ENCODE measurements at places on chromosomes 7 and 10.

- DNase-seq, result no peak
Observed at GRCh38 chr10:12319076-12319475, 30.3 kb upstream of the CAMK1D start.

DNA sequence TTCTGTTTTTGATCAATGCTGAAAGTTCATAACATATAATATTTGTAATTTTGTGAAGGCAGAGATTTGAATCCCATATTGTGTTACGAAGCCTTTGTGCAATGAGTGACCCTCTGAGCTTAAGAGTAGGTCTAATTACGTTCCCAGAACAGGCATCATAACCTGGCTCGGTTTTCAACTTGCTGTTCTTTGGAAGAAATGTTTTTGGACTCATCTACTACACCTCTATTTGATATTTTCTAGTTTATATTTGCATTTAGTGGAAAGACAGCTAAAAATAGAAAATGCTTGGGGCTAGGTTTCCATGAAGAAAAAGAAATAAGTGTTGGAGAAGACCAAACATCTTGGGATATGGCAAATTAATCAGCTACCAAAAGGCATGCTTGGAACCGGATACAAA, 234.8 kb downstream of the AGMO start:
- no peak for DNase-seq

DNA sequence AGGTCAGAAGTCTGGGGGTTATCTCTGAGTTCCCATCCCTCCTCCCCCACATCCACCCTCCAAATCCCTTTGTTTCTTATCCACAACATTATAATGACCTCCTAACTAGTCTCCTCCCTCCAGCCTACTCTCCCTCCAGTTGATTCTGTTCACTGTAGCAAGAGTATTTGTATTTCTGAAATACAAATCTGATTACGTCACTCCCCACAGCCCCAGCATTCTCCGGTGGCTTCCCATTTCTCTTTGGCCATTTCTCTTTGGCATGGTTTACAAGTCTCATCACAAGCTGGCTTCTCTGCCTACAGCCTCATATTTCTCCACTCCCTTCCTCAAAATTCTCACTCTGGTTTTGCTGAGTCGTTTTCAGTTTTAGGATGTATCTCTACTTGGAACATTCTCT, 24.6 kb upstream of the MRPS33 start:
- peak; percentile 15 for DNase-seq

- peak; percentile 24 for DNase-seq
Observed at GRCh38 chr10:113438652-113439051, 114.2 kb upstream of the HABP2 start.

DNA sequence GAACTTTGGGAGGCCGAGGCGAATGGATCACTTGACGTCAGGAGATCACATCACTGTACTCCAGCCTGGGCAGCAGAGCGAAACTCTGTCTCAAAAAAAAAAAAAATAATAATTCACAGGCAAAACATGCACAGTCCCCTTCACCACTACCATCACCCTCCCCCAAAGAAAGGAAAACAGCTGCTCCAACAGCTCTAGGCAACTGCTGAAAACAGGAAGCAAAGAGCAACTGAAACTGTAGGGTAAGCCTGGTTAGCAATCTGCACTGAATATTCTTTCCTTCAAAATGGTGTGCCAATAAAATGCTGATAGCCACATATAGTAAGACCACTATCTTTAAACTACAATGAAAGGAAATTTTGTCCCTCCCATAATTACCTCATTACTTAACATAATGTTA, 11.8 kb downstream of the NT5C2 start:
- no peak for DNase-seq

GRCh38 chr7:144403649-144404061, at the start of gene NOBOX:
Gene NOBOX (minus strand): TSS chr7:144403693.
- DNase-seq, result no peak

GRCh38 chr7:38862666-38863065, 46.3 kb downstream of the VPS41 start:
- DNase-seq, result no peak

GRCh38 chr10:23330948-23331347, 13.6 kb downstream of the C10orf67 start:
- DNase-seq, result no peak

GRCh38 chr7:31885171-31885570, 185.0 kb downstream of the PDE1C start:
- no peak for DNase-seq

DNA sequence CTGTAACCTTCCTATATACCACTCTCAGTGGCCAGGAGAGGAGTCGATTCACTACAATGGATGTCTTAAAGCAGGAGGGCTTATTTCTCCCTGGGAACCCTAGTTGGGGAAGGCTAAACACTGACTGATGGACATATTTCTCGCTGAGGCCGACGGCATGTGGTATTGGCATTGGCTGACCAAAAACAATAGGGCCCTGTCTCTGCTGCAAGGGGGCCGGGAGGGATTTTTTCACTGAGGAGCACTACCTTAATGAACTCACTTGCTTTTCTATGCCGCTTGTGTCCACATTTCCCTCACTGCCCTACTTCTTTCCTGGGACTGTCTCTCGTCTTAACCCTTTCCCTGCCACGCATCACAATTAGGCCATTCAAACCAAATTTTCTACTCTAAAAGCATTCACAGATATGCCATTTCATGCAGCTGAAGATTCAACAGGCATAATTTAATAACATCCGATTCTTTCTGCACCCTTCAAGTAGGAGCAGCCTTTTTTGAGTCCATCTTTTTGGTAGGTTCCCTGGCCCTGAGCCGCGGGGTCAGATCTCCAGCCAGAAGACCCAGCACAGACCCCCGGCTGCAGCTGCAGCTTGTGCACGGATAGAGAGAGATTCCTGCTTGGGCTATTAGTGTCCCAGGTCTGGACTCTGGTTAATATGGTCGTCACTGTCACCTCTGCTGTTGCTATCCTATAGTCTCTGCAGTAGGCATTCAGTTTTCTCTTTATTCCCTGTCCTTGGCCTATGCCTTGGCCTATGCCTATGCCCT, 118.7 kb downstream of the HIPK2 start:
- no peak for DNase-seq

DNA sequence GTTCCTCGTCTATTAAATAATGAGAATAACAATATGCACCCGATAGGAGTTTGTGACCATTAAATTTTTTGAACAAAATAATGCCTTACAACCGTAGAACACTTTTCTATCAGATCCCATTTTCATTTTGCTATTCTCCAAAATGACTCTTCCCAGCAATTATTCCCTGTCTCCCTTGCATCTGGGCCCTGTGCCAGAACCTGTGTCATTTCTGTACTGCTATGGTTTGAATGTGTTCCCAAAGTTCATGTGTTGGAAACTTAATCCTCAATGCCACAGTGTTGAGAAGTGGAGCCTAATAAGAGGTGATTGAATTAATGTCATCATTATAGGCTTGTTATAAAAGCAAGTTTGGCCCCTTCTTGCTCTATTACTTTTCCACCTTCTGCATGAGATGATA, 33.2 kb upstream of the SMNDC1 start:
- DNase-seq, result no peak

GRCh38 chr10:45411607-45411940, 37.6 kb downstream of the ALOX5 start:
- DNase-seq, result no peak

GRCh38 chr7:39458061-39458745, 108.0 kb upstream of the YAE1 start:
- DNase-seq, result peak; percentile 7

- DNase-seq, result peak; percentile 51
Observed at GRCh38 chr10:9209105-9209798, 1154.8 kb downstream of the GATA3 start.

DNA sequence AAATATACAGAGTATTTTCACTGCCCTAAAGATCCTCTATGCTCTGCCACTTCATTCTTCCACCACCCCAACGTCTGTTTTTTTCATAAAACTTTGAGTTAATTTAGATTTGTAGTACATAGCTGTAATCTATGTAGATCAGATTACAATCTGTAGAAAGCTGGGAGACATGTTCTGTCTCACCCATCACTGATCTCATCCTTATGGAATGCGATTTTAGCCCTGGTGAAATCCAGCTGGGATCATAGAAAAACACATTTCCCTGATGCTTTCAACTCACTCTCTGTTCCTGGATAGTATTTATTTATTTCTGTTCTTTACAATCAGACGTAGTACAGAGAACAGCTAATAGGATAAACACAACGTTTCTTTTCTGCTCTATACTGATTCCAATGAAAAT, 521.0 kb downstream of the KIF20B start:
- DNase-seq, result peak; percentile 88

- peak; percentile 28 for DNase-seq
Observed at GRCh38 chr7:47266799-47267198, 315.1 kb downstream of the TNS3 start.

- DNase-seq, result peak; percentile 69
Observed at GRCh38 chr10:31099664-31100063, 68.0 kb upstream of the ZNF438 start.

DNA sequence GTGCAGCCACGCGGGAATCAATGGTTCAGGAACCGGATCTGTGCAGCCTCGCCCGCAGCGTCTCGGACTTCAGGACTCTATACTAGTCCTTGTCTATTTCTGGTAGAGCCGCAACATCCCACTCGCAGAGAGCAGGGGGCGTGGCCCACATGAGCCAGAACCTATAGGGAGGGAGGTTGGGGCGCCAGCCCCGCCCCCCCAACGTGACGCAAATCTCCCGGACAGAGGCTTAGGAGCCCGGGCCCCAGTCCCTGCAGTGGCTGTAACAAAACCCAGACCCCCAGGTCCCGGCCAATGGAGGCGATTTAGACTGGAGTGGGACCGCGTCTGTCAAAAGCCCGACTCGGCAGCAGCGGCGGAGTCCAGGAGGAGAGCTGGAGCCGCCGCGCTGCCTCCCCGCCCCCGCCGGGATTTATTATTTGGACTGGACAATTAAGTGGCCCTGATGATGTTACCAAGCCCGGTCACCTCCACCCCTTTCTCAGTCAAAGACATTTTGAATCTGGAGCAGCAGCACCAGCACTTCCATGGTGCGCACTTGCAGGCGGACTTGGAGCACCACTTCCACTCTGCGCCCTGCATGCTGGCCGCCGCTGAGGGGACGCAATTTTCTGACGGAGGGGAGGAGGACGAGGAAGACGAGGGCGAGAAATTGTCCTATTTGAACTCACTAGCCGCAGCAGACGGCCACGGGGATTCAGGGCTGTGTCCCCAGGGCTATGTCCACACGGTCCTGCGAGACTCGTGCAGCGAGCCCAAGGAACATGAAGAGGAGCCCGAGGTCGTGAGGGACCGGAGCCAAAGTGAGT, at the start of gene NKX2-3:
NKX2-3 (plus strand) TSS at position 256 of the 809 bp plus-strand sequence; CDS start at position 446, 190 bp downstream.
- DNase-seq, result no peak

- DNase-seq, result peak; percentile 90
Observed at GRCh38 chr10:44569193-44570091, 184.5 kb upstream of the CXCL12 start.

DNA sequence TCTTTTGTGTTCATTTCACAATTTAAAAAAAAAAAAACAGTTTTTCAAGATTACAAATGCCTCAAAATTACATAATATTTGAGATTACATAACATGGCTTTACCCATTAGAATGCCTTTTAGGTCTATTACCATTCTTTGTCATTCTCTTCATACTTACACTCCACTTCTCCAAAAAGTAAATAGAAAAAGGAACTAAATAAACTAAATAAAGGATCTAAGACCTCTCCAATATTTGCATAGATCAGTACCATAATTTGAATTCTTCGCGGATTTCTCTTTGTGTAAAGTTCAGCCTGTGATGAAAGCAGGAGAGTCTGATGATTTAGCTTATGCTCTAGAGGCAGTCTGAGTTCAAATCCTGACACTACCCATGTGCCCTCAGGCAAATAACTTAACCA, 56.4 kb upstream of the C1GALT1 start:
- no peak for DNase-seq

GRCh38 chr10:43100366-43100765, 23.5 kb downstream of the RET start:
- no peak for DNase-seq

DNA sequence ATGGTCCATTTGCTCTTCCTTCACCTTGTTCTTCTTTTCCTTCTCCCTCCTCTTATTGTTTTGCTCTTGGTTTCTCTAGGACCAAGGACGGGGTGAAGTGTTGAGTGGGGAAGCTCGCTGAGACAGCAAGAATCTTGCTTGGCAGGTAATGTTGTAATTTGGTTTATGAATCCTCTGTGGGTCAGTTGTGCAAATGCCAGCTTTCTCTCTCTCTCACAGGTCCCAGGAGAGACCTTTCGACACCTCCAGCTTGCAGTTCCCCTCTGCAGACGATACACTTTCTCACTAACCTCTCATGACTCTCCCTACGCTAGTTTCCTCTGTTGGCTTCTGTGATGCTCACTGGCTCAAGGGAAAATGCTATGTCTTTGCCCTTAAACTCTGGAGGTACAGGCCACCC, 77.0 kb downstream of the FRMD4A start:
- DNase-seq, result no peak

- DNase-seq, result no peak
Observed at GRCh38 chr10:79137300-79137756, 68.6 kb downstream of the ZMIZ1 start.

GRCh38 chr7:55574051-55574717, 1.9 kb upstream of the VOPP1 start:
- peak; percentile 59 for DNase-seq

DNA sequence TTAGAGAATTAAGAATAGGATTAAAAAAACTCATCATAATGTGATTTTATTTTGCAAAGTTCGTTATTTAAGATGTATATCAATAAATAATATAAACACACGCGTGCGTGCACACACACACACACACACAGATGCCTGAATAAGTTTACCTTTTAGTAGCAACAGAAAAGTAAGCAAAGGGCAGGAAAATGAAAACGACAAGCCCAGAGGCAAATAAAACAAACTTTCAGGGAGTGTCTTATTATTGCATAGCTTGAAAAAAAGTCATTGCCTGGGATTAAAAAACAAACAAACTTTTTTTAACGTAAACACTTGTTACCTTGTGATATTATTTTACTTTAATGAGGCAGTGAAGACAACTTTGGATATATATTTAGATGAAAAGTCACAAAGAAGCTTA, 226.4 kb downstream of the BAMBI start:
- no peak for DNase-seq

- DNase-seq, result no peak
Observed at GRCh38 chr10:70917226-70917625, 28.9 kb upstream of the PCBD1 start.

GRCh38 chr7:1678081-1678543, 8.0 kb downstream of the ELFN1 start:
- no peak for DNase-seq

DNA sequence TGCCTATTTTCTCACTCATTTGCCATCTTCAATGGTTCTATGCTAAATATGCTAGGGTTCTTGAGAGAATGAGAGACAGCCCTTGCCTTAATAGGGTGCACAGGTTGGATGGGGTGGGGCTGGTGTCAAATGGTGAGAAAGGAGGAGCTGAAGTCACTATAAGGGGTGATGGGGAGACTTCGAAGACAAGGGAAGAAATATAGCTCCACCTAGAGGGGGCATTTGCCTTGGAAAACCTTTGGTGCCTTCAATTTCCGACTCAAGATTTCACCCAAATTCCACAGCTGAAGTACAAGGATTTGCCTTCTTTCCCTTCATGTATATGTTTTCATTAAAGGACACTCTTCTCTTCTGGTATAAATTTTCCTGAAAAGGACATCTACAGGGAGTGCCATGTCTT, 5.6 kb downstream of the PTN start:
- no peak for DNase-seq

DNA sequence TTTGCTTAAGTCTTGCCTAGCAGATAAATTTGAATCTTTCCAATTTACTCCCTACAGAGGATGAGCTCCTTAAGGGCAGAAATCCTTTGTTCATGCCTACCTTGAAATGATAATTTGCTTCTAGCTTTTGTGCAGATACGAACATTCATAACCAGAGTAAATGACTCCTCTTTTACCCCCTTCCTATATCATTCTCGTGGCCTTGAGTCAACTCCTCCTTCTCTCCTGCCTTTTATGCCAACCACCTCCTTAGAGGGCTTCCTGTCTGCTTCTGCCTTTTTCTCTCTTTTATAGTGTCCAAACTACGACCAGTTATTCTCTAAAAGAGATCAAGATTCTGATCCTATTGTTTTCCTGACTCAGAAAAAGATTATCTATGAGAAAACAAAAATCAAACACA, 36.4 kb downstream of the MYPN start:
- DNase-seq, result no peak

All from iris pigment epithelial cell (primary cell).